ENCODE measurements at places on chromosomes 3 and 15.

DNA sequence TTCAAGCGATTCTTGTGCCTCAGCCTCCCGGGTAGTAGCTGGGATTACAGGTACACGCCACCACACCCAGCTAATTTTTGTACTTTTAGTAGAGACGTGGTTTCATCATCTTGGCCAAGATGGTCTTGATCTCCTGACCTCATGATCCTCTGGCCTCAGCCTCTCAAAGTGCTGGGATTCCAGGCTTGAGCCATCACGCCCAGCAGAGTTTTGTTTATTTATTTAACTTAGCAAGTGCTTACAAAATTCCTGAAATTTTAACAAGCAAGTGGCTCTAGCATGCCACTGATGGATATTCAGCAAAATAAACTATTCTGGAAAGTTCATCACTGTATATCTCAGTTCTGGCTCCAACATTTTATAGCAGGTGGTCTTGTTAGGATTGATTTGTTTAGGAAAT lies 585.9 kb downstream of the OTOL1 start:
- DNase-seq: no peak

DNA sequence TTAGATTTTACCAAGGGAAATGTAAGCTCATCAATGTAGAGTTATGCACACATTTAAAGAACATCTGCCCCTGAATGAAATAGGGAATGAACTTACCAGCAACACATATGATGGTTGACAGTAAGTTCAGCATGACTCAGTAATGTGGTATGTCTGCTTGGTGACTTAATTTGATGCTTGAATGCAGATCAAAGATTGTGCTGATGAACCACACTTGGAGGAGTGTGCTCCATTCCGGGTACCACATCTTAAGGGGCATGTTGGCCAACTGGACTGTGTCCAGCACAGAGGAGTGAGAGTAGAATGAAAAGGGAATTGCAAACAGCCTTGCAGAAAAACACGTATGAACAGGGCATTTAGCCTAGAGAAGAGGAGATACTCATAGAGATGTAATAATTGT lies 171.0 kb upstream of the RARB start:
- DNase-seq: no peak

DNA sequence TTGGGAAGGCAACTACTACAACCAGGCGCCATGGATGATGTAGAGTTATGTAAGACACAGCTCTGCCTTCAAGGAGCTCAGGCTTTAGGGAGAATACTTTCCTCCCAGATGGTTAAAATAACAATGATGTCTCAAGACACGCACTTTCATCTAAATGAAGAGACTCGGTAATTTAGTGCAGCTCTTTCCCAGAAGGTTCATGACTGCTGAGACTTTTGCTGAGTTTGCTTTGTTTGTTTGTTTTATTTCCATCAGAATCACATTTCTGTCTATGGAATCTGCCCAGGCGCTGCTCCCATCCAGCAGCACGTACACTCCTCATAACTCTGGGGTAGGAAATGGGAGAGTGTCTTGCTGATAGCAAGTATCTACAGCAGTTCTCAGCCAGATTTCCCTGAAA lies 33.9 kb upstream of the MEX3B start:
- no peak for DNase-seq

GRCh38 chr3:15359677-15360397 lies 27.5 kb upstream of the SH3BP5 start:
- DNase-seq: no peak

- no peak for DNase-seq
Measured at GRCh38 chr3:188021502-188022040, 132.4 kb upstream of the LPP start.

GRCh38 chr3:179148616-179149405 lies 654 bp downstream of the PIK3CA start:
- DNase-seq: peak; percentile 15

DNA sequence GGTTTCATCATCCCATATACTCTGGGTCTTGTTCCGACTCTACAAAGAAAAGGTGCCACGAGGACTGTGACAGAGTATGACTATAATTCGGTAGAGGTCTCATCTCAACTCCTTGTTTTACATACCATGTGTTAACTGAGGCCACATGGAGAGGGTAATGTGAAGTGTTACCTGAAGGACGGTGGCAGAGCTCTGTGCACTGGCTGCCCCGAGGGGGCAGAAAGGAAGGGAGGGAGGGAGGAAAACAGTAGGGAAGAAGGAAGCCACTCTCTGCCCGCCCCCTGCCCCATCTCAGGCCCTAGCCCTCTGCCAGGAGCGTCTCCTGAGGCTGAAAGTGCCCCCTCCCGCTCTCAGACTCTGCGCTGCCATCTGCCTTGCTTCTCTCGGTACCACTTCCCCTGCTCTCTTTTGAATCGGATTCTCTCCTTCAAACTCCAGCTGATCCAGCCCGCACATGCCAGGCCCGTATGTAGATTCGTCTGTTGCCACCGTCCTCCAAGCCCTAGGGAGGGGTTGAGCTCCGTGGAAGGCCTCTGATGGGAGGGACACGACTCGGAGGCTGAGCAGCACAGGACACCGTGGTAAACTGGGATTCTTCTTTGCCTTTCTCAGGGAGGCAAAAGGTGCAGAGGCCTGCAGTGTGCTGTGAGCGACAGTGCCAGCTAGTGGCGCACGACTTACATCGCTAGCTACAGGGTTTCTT lies 70.5 kb upstream of the ATP10A start:
- peak; percentile 57 for DNase-seq
